Central memory CD8-positive, alpha-beta T cell (primary cell): ENCODE measurements at places on chromosomes 16 and 17.

DNA sequence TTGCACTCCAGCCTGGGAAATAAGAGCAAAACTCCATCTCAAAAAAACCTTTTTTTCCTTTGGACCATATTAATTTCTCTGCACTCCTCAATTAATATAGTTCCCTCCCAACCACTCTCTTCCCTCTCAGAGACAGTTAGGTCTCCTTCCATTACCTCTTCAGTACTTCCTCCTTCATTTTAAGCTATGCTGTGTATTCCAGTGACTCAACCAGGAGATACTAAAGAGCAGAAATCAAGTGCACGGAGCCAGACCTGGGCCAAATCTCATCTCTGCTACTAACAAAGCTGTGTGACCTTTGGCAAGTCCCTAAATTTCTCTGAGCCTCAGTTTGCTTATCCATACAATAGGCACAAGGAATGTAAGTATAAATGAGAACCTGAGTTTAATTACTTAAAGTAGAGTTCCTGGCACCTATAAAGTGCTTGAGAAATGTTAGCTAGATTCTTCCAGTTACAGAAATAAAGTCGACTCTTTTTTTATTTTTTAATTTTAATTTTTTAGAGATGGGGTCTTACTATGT is 8.5 kb downstream of the PECAM1 start:
- no peak for DNase-seq

- no peak for DNase-seq
Measured at GRCh38 chr17:37523715-37524219, 34.1 kb downstream of the DUSP14 start.

- DNase-seq = peak; percentile 49
Measured at GRCh38 chr17:79741751-79742588, 11.2 kb downstream of the ENPP7 start.

- no peak for DNase-seq
Measured at GRCh38 chr17:21169496-21169895, 42.7 kb downstream of the DHRS7B start.

- no peak for DNase-seq
Measured at GRCh38 chr16:57544124-57544653, 1.7 kb downstream of the ADGRG5 start.

- no peak for DNase-seq
Measured at GRCh38 chr17:47301161-47301560, 22.6 kb upstream of the EFCAB13 start.

DNA sequence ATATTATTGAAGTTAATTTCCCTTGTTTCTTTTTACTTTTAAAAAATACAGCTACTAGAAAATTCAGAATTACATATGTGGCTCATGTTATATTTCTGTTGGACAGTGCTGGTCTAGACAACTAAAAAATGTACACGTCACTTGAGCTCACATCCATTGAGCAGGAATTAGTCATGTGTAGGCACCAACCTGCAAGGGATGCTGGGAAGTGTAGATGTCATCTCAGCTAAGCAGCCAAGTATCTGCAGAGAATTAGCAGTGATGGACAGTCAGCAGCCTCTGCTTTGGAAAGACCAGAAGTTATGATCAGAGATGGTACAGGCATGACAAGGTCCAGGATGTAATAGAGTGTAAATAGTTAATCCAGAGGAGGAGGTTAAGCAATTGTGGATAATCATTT is 87.1 kb upstream of the HS3ST2 start:
- DNase-seq = no peak

DNA sequence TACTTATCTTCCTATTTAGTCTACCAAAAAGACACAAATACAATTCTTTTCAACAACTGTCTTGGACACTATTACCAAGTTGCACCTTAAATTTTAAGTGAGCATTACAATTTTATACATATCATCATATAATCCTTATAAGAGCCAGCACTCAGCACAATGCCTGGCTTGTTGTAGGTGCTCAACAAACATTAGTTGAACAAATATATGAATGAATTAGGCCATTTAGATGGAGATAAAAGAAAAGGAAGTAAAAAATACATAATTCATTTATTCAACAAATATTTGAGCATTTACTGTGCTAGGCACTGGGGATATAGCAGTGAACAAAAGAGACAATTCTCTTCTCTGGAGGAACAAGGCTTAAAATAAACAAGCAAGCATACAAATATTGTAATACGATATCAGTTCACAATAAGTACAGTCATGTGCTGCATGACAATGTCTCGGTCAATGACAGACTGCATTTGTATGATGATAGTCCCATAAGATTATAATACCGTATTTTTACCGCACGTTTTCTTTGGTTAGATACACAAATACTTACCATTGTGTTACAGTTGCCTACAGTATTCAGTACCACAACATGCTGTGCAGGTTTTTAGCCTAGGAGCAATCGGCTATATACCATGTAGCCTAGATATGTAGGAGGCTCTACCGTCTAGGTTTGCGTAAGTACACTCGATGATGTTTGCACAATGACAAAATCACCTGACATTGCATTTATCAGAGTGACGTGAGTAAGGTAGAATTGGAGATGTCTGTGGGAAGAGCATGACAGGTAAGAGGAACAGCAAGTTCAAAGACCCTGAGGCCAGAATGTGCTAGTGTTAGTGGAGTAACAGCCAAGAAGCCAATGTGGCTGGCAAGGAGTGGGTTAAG is 86.4 kb upstream of the HS3ST2 start:
- no peak for DNase-seq

- DNase-seq = no peak
Measured at GRCh38 chr17:79024901-79025737, 1.1 kb downstream of the C1QTNF1 start.

DNA sequence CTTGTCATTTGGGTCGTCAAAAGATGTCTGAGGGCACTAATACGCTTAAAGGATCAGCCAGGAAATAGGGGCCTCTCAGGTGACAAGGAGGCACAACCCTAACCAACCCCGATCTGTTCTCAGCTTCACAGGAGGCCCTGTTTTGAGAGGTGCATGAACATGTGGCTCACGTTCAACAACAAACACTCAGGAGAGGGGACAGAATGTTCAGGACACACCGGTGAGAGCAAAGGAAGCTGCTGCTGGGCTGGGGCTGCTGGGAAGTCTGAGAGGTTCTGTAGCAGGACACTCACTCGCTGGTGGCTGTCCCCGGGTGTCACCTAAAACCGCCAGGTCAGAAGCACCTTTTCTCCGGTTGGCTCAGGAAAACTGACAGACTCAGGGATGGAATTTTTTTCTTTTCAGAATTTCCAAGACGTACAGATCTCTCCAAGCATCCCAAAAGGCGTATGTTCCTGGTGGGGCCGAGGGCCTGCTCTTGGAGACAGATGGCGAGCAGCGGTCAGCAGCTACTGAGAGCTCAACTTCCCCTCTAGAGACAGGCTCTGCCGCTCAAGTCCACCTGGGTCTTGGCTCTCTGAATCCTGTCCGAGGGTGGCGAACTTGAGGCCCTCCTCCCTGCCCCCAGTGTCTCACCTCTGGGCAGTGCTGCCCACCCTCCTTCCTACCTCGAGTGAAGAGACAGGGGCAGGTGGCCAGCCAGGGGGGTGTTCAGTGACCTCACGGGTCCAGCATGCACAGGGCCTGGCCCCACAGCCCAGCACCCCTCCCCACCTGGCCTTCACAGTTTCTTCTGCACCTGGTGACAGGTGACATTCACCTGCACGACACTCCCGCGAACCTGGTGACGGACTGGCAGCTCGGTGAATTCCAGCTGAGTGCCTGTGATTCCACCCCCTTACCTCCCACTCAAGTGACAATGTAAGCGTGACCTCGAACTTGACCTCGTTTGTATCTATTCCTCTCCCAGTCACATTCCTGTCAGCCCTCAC is 22.9 kb downstream of the CLUH start:
- peak; percentile 13 for DNase-seq

- no peak for DNase-seq
Measured at GRCh38 chr17:46972346-46972745, 6.7 kb downstream of the RPRML start.

GRCh38 chr17:60314423-60314822 is 77.5 kb downstream of the USP32 start:
- DNase-seq = no peak

GRCh38 chr17:58339755-58340404 is 11.3 kb upstream of the TSPOAP1 start:
- DNase-seq = no peak

- no peak for DNase-seq
Measured at GRCh38 chr16:25158401-25158800, 46.9 kb downstream of the LCMT1 start.

DNA sequence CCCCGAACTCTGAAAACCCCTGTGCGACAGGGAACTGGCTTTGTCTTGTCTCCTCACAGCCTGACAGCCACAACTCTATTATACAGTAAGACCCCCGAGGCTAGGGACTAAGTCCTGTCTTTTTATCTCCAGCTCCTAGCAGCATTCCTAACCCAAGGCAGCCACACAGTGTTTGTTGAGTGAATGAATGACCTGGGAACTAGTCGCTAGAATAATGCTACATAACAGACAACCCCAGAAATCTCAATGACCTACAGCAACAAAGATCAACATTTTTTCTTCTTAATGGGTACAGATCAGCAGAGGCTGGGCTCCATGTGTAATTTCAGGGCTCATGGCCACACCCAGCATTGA is 71.4 kb upstream of the TNRC6C start:
- no peak for DNase-seq

DNA sequence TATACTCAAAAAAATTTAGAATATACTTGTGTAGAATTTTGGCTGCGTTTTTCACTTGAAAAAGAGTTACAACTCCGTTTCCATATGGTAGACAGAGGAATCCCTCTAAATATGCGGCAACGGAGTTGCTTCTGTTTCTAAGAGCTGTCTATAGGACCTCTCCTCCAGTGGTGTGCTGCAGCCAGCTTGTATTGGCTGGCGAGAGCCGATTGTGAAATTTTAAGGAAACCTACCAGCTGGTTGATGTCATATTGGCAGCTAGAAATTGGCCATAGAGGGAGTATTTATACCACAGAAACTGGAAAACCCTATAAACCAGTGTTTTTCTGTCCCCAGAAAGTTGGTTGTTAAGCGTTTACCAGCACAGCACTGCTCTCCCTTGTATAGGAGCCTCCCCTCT is 655.8 kb upstream of the EEF2KMT start:
- DNase-seq = no peak

DNA sequence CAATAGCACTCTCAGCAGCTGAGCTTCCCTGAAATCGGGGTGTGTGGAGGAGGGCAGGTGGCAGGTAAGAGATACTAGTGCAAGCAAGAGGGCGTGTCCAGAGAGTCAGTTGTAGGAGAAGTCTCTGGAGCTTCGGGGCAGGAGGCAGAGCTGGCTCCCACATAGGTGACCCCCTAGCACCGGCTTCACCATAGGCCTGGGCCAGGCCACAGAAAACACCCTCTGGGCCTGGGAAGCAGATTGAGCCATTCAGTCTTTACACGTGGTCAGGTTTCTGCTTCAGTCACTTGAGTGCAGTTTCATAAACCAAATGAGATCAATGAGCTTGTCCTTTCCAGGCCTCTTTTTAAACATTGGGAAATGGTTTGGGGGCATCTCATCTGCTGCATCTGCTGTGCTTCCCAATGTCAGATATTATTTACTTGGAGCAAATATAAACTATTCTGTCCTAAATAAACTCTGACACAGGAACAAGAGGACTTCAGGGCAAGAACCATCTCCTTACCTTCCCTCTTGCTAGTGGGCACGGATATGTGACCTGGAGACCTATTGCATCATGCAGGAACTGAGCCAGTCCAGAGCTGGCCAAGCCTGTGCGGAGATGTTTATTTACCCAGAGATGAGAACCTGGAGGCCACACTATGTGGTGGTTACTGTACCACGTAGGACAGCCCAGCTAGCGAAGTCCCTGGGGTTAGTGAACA is 16.1 kb downstream of the CCR7 start:
- no peak for DNase-seq

GRCh38 chr16:19348125-19348524 is 62.6 kb downstream of the CLEC19A start:
- DNase-seq = no peak

GRCh38 chr16:30054959-30055553 is 10.5 kb upstream of the ALDOA start:
- no peak for DNase-seq
